ENCODE measurements at places on chromosomes 12 and 14.

DNA sequence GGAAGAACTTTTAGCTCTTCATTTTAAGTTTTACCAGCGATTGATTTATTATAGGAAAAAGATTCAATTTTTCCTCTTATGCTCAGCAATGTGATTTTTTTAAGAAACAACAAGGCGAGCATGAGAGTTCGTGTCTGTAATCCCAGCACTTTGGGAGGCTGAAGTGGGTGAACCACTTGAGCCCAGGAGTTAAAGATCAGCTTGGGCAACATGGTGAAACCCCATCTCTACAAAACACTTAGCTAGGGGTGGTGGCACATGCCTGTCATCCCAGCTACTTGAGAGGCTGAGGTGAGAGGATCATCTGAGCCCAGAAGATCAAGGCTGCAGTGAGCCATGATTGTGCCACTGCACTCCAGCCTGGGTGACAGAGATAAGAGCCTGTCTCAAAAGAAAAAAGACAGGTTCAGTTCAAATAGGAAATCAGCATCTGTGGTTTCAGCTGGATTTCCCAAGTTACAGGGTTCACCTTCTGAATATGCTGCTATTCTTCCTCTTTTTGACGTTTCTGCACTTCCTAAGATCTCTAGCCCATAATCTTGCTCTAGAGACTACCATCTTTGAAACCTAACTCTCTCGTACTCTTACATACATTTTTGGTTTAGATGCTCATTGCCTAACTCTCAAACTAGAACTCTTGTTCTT is 274.7 kb downstream of the SEC23A start:
- DNase-seq = no peak

GRCh38 chr12:53735556-53735955 is 8.3 kb upstream of the CALCOCO1 start:
- DNase-seq = no peak

- no peak for DNase-seq
These were observed 12.5 kb downstream of the SYT10 start for GRCh38 chr12:33427071-33427470.

DNA sequence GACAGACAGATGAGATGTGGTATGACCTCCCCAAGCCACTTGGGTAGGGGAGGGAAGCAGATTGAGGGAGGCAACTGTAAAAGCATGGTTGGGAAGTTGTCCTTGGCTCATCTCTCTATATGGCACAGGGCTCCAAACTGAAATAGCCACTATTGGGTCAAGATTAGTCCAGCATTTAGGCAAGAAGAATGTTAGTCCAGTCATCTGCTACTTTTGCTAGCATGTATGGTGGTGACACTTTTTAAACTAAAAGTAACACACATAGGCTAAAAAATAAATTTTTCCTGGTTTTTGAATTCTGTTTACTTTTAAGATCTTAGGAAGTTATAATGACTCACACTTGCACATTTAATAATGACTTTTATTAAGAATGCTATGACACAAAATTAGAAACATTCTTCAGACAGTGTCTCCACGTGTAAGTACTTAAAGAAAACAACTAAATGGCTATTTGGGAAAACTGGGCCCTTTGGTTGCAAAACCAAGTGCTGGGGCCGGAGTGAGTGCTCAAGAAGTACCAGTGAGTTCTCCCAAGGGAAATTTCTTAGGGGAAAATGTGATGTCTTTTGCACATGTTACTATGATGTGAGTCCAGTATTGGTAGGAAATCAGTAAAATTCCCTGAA is 179.1 kb upstream of the HIF1A start:
- DNase-seq = no peak

DNA sequence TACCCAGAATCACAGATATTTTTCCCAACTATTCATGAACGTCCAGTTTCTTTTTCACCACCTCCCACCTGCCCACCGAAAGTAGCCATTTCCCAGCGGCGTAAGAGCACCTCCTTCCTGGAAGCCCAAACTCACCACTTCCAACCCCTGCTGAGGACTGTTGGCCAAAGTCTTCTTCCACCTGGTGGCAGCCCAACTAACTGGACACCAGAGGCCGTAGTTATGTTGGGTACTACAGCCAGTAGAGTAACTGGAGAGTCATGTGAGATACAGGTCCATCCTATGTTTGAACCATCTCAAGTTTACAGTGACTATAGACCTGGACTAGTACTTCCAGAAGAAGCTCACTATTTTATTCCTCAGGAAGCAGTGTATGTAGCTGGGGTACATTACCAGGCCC is 81.6 kb downstream of the RAD52 start:
- no peak for DNase-seq

- no peak for DNase-seq
These were observed 75.9 kb downstream of the LIN7A start for GRCh38 chr12:80861641-80862378.

DNA sequence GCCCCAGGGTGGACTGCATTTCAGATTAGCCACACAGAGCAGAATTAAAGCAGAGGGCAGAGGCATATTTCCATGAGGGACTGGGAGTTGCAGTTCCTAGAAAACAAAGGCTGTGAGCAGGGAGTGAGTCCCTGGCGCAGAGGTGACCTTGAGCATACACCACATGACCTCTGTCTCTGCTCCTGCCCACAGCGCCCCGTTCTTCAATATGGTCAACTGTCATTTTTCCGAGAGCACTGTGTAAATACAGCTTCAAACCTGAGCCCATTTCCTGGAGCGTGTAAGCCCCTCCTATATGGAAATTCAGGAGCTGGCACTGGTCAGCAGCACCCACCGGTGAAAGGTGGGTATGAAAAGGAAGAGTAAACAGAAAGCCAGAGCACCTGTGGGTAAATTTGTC is 192.2 kb upstream of the PELI2 start:
- peak; percentile 37 for DNase-seq

- no peak for DNase-seq
These were observed 453.7 kb upstream of the RGS6 start for GRCh38 chr14:71478542-71478941.

GRCh38 chr12:1758376-1758775 is 62.0 kb upstream of the LRTM2 start:
- DNase-seq = no peak

GRCh38 chr14:58947156-58947555 is 241.3 kb upstream of the DAAM1 start:
- DNase-seq = no peak

GRCh38 chr14:23173796-23174195 is 9.7 kb downstream of the SLC7A8 start:
- no peak for DNase-seq

DNA sequence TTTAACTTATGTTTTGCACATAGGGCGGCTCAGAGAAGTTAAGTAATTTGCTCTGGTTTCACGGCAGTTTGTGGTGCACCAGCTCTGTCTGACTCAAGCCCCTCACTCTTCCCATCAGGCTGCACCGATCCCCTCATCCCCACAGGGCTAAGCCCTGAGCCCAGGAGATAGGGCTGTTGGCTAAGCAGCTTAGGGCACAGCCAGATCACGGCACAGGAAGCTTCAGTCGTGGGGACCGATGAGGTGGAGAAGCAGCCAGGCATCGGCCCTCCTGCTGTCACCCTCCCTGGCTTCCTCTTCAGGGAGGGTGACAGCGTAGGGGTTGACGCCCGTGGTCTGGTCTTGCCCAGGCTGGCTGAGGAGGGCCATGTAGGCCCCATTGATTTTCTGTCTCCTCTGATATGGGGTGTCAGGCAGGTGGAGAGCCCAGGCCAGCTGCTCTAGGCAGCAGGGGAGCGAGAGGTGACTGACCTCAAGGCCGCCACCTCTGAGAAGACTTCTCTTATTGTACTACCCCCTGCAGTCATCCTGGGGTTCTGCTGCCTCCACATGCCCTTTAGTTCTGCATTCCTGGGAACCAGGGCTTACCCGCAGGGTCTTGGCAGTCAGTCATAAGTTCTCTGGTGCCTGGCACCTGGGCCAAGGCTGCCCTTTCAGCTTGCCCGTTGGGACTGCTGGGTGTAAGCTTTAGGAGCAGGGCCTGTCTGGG is 166.4 kb downstream of the TSPAN9 start:
- no peak for DNase-seq

GRCh38 chr14:35365130-35366055 is 39.2 kb downstream of the NFKBIA start:
- DNase-seq = no peak

DNA sequence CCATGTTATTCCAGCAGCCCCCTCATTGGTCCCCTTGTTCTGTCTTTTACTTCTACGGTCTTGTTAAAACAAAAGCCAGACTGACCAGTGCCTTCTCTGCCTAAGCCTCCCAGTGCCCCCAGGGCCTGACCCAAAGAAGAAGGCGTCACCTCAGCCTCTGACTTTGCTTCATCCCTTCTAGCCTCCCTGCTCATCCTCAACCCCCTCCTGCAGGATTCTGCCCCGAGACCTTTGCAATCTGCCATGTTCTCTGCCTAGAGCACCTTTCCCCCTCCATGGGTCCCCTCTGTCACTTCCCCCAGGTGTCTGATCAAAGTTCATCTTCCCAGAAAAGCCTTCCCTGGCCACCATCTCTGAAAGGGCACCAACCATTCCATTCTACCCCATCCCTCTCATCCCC is 7.9 kb upstream of the RBM19 start:
- no peak for DNase-seq

- no peak for DNase-seq
These were observed 15.2 kb downstream of the JAG2 start for GRCh38 chr14:105153331-105153731.

DNA sequence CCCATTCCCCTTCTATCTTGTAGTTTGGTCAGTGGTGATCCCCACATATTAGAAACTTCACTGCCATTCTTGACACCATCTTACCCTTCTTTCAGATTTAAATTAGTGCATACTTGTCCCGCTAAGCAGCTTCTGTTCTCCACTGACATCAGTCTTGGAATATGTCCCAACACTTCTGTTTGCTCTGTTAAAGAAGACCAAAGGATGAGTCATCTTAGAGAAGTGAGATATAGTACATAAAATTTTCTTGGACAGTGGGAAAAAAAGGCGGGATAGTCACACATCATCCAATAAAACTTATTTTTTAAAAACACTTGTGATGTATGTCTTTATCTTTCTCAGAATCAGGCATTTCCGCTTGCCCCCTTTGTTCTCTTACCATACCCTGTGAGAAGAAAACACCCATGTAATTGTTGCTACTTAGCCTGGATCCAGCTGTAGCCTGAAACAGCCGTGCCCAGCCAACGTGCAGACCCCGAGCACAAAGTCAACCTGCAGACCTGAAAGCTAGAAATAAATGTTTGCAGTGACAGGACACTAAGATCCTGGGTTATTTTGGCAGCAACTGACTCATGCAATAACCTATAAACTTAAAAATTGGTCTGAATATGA is 100.1 kb upstream of the PDE3A start:
- no peak for DNase-seq

DNA sequence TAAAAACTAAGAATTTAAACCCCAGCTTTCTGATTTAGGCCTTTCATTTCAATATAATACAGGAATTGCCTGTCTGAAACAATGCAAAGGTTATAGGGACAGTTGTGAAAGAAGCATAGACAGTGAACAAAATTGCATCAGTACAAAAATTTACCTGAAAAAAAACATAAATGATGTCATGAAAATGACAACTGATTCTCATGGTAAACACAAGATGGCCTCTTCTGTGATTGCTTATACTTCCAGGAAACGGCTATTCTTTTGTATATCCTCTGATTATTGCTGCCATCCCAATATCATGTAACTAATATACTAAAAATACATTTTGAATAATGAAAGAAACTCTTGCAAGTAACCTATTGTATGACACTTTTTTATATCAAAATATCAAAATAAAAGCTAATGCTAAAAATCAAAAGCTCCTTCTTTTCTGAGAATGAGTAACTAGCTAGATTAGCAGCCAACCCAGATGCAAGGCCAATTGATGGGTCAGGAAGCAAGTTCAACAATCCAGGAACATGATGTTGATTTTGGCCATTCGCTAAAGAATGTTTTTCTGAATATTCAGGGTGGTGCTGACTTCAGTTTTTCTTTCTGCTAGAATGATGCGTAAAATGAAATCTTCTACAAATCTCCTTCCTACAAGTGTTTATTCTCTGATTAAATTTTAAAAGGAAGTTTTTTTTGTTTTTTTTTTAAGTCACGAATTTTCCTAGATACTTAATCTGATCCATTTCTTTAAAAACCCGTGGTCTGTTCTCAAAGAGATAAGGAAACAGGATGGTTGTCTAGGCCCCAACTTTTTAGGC is 83.6 kb downstream of the ALX1 start:
- no peak for DNase-seq

DNA sequence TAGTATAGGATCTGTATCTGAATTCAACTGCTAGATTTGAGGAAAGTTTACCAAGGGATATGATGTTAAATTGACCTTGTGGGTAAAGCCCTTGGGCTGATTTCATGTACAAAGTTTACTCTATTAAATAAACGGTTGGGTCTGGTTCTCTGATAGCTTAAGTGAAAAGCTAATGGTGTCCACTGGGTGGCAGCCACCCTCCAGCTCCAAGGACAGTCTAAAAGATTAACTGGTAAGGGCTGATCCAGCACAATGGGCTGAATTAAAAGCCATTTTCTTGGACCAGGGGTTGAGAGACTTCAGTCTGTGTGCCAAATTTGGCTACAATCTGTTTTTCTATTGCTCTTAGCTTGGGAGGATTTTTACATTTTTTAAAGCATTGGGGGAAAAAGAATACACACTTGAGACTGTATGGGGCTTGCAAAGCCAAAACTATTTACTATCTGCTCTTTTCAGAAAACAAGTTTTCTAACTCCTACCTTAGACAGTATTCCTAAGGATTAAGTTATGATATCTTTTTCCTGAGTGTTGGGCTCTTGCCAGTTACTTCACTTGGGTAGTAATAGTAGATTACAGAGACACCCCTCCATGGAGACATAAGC is 116.5 kb downstream of the GPHN start:
- DNase-seq = no peak

- DNase-seq = no peak
These were observed 27.1 kb downstream of the DAD1 start for GRCh38 chr14:22561661-22562579.

- peak; percentile 53 for DNase-seq
These were observed 41.2 kb upstream of the MED13L start for GRCh38 chr12:116318576-116319232.

GRCh38 chr12:125688223-125688622 is 623.0 kb downstream of the AACS start:
- no peak for DNase-seq

- DNase-seq = no peak
These were observed 412 bp upstream of the SNW1 start for GRCh38 chr14:77761205-77761931.

DNA sequence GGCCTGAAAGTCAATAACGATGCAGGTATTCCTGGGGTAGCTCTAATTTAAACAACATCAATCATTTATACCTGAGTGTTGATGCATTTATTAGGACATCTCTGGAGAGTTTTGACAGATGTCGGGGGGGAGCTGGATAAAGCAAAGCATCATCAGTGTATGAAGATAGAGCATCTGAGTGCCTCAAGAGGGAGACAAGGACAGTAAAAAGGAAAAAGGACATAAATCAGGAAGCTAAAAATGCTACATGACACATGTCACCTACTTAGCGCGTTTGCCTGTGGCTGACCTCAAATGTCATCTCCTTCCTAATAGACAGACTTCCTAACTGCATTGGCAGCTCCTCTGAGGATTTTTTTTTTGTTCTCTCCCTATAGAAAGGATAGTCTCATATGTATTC is 259.5 kb upstream of the PKP2 start:
- DNase-seq = no peak
